ENCODE measurements at places on chromosomes 13 and 19.

- DNase-seq: no peak
These were observed 30.9 kb downstream of the LAMP1 start for GRCh38 chr13:113327766-113328471.

DNA sequence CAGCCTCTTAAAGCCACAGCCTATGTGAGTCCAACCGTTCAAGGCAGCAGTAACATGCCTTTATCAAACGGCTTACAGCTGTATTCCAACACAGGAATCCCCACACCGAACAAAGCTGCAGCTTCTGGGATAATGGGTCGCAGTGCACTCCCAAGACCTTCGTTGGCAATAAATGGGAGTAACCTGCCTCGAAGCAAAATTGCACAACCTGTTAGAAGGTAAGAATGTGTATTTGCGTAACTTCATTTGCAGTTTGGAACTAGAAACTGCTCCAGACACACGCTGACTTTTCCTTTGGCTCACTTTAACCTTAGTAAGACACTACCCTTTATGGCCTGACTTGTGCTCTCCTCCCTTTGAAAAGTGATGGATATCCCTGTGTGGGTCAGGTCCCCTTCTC, 63.4 kb downstream of the SLAIN1 start:
- no peak for DNase-seq

DNA sequence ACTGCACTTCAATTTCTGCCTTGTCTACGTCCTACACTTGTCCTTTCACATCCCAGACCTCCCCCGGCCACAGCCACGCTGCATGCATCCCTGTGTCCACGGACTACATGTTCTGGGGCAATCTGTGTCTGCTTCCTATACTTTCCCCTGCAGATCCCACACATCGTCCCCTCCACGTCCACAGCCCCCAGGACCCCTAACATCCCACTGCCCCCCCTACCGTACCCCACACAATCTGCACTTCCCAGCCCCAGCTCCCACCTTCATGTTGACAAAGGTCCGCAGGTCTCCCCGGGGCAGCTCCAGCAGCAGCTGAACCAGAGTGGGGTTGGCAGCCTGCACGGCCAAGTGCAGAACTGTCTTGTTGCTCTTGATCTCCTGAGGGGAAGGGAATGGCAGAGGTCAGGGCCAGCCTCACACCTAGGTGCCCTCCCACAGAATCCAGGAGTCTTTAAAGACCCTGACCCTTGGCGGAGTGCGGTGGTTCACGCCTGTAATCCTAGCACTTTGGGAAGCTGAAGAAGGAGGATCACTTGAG, 10.2 kb downstream of the NFKBID start:
- no peak for DNase-seq

DNA sequence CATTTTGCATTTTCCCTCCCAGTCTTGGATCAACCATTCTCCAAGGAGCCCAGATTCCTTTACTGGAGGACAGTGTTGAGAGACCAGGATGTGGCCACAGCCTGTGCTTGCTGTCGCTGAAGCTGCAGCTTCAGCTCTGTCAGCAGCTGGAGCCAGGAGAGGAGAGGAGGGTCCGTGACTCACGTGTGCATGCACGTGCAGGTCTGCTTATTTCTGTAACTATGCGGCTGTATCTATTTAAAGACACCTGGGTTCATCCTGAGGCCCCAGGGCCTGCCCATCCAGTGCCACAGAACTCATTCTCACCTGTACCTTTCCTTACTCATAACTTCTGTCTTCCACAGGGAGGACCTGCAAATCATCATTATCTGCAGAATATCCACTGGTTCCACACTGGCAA, 8.2 kb upstream of the LAMP1 start:
- no peak for DNase-seq

- DNase-seq: no peak
These were observed 31.1 kb upstream of the CYP2S1 start for GRCh38 chr19:41161903-41162302.

GRCh38 chr13:110447058-110447511, 114.4 kb downstream of the RAB20 start:
- DNase-seq: peak; percentile 45

DNA sequence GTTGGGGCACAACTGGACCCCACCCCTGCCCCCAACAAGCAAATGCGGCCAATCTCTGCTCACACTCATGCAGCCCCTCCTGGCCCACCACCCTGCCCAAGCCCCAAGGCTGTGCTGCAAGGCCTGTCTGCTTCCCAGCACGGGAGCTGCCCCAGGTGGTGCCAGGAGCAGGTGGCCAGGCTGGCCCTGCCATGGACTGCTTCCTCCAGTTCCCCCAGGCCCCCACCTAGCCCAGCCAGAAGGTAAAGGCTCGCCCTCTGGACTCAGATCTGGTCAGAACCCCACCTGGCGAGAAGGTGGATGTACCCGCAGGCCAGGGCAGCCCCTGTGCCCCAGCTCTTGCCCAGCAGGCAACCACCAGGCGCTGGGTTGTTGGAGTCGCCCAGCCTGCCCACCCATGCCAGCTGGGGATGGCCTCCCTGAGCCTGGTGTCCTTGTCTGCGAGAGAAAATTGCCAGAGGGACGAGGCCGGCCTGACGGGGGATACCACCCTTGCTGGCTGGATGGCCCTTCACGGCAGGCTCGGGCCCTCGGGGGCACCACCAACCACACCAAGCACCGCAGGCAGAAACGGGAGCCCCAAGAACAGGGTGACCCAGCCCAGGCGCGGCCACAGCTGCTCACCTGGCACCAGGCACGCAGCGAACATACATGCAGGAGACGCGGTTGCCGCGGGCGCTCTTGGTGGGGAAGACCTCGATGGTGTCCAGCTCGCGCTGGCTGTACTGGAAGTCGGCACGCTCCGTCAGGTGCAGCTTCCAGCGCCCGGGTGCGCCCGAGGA, 4.5 kb downstream of the ABHD17A start:
- no peak for DNase-seq

- no peak for DNase-seq
These were observed 877.1 kb upstream of the KLHL1 start for GRCh38 chr13:70985371-70985770.

- DNase-seq: no peak
These were observed 783.4 kb upstream of the ARGLU1 start for GRCh38 chr13:107351305-107351704.

- no peak for DNase-seq
These were observed 25.0 kb upstream of the TINCR start for GRCh38 chr19:5592531-5593342.

GRCh38 chr19:13092606-13093235, 9.9 kb downstream of the LYL1 start:
- no peak for DNase-seq

- no peak for DNase-seq
These were observed 5.9 kb downstream of the CD37 start for GRCh38 chr19:49340865-49341718.

DNA sequence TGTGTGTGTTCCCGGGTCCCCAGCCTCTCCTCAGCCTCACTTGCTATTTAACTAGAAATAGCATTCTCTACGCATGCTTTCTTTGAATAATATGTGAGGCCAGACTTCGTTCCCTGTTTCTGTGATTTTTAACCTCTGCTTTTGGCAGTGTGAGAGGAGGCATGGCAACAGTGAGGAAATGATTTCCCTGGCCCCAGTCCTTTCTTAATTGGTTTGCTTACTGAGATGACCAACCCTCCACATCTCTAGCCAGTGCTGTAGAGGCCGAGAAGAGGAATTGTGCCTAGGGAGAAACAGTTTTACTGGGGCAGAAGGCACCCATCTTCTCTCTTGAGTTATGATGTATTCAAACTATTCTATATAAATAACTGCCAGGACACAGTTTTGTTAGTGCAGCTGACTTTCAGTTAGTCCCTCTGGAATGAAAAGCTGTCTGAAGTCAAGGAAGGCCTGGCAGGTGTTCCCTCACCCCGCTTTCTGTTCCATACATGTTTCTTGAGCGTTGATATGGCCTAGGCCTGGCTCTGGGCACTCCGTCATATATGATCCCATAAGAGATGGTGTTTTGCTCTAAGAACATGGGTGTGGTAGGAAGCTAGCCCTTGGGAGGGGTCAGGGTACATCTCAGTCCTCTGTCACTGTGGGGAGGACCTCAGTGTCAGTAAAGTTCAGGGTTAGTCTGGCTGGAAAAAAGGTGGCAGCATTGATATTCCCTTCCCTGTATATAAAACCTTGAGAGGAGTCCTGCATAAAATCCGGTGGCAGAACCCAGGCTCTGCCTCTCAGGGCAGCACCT, 73.7 kb upstream of the NPAS1 start:
- no peak for DNase-seq

- peak; percentile 25 for DNase-seq
These were observed 65.4 kb upstream of the RFC3 start for GRCh38 chr13:33752597-33752996.

GRCh38 chr19:18274781-18275356, 617 bp upstream of the IQCN start:
- DNase-seq: no peak

DNA sequence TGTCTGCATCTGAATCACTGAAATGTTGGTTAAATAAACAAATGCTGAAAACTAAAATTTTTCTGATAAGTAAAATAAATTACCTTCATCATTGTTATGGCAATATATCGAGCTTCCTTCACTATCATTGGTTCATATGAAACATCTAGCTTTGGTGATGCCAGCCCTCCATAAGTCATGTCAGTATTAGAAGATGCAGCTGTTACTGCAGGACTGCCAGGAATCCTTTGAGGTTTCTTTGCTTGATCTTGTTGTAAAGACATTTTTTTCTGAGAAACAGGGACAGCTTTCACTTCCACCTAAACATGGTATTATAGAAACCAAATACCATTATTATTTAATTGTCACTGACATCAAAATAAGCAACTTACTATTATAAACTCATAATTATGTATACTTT, 123.7 kb upstream of the FBXL3 start:
- DNase-seq: no peak

DNA sequence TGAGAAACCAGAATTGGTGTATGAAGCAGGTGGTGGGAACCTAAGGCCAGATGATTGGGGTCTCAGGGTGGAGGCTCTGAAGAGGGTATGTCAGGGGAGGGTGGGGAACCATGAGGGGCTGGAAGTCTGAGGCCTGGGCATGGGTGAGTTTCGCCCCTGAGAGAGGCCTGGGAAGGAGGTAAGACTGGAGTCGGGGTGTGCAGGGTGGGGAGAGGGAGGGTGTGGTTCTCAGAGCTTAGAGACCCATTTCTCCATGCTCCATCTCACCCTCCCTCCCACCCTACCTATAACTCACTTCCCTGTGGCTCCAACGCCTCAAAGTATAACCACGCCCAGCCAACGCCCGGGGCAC, 1.0 kb upstream of the KLHL26 start:
- no peak for DNase-seq

GRCh38 chr19:47427241-47428176, 8.2 kb upstream of the MEIS3 start:
- no peak for DNase-seq

DNA sequence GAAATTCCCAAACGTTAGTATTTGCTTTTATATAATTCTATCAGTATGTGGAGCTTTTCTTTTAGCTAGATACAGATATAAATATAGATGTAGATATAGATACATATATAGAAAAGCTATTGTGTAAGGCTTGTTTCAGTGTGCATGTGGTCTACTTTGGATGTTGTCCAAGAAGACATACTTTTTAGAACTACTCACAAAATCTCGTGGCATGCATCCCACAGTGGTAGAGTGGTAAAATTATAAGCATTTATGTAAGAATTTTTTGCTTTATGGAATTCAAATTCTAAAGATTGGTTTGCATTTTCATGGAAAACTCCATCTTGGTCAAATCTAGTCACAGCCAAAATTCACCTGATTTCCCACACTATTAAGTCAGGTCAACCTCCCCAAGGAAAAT, 880.4 kb downstream of the EFNB2 start:
- DNase-seq: peak; percentile 74

DNA sequence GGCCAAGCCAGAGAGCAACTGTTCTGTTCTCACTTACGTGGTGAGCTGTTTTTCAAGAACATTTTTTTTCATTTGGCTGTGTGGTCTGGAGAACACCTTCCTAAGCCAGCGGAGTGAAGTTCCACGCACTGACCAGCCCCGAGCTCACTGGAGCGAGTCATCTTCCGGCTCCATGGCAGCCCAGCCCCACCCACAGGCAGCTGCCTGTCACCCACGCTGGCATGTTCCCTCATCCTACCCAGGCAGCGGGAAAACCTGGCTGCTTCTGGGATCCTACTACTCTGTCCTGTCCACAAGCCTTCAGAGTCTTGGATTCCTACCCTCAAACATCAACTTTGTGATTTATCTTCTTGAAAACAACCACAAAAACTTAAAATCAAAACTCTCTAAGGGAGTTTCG, 76.2 kb downstream of the GGACT start:
- DNase-seq: no peak

DNA sequence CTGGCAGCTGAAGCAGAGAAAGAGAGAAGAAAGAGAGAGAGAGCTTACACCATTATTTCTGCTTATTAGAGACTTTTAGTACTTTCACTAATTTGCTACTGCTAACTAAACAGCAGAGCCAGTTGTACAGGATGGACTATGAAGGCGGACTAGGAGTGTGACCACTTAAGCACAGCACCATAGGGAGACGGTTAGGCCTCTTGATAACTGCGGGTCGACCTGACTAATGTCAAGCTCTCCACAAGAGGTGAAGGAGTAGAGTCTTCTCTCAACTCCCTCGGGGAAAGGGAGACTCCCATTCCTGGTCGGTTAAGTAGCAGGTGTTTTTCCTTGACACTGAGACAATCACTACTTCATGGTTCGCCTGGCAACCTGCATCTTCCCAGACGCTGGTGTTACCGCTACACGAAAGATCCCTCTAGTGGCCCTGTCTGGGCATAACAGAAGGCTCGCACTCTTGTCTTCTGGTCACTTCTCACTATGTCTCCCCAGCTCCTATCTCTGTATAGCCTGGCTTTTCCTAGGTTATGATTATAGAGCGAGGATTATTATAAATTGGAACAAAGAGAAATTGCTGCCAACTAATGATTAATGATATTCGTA, 5.3 kb upstream of the PSG7 start:
- no peak for DNase-seq

DNA sequence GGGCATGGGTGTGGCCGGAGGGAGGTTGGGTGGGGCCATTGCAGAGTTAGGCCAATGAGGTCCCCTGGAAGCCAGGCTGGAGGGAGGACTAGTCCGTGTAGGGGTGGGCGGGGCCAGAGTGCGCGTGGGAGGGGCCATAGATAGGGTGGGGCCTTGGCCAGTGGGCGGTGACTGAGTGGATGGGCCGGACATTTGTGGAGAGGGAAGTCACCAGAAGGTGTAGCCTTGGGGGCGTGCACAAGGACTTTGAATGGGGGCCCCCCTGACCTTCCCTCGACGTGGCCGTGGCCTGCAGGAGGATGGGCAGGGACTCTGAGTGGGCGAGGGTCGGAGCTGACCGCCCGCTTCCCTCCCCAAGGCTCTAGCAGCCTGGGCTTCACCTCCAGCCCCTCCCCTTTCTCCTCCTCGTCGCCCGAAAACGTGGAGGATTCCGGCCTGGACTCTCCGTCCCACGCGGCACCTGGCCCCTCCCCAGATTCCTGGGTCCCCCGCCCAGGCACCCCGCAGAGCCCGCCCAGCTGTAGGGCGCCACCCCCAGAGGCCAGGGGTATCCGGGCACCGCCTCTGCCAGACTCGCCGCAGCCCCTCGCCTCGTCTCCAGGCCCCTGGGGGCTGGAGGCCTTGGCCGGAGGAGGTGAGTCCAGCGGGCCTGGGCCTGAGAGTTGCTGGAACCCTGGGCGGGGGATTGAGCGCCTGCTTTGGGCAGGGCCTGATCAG, 16.5 kb upstream of the B3GNT3 start:
- DNase-seq: no peak

GRCh38 chr19:8265872-8266271, 42.3 kb downstream of the CD320 start:
- no peak for DNase-seq

All from fibroblast of skin of left quadriceps (primary cell).